ENCODE measurements at places on chromosomes 1 and 21.

DNA sequence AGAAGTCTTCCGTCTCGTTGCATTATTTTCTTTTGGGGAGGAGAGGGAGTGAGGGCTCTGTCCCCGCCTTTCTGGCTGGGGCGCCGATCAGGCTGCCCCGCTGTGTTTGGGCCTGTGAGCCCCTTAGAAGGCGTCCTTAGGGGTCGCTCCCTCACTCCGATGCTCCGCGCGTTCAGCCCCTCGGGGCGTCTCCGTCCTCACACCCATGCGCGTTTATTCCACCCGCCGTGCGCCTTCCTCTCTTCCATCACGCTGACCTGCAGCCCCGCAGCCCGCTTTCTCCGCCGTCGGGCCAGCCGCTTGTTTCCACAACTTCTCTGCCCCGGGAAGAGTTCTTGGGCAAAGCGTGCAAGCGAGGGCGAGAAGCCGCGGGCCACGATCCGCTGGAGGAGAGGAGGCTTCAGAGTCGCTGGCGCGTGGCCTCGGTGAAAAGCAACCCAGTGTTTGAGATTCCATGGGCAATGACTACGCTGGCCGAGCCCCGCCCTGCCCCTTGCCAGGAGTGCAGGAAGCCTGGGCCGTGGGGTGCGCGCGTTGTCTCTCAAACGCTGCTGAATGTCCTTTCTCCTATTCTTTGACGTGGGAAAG, 27.7 kb downstream of the TRIM11 start:
- DNase-seq: no peak

DNA sequence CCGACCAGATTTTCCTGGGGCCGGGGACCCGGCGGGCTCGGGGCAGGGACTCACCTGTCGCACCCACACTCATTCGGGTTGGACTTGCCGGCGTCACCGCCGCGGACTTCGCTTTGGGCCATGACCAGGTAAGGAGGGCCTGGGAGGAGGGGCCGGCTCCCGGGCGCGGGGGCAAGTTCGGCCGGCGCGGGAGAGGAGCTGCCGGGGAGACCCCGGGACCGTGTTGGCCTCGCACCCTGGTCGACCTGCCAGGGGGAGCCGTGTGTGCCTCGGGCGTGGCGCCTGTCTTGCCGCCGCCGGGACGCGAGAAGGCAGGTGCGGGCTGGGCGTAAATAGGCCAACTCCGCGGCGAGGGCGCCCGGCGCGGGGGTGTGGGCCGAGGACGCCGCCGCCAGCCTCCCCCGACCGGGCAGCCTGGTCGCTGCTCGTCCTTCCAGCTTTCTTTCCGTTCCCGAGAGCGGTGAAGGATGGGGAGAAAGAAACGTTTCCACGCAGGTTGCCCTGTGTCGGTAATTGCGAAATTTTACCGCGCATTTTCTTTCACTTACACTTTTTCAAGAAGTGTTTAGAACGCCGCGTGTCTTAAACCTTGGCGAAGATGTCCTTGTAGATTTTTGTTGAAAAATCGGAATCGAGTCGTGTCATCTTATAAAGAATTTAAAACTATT, 558 bp downstream of the USP1 start:
- DNase-seq: peak; percentile 27

DNA sequence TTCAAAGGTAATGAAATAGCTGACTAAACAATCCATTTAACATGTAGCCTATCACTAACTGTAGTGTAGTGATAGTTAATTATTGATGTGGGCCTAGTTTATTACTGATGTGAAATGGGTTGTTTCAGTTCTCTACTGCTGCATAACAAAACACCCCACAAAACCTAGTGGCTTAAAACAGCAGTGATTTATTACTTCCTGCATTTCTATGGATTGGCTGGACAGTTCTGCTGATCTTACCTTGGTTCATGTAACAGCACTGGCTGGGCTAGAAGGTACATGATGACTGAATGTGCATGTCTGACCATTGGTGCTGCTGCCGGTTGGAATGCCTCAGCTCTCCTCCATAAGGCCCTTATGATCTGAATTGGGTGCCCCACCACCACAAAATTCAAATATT, 5.4 kb upstream of the ABL2 start:
- DNase-seq: no peak

GRCh38 chr1:8889925-8890785, 11.7 kb upstream of the ENO1 start:
- peak; percentile 80 for DNase-seq

DNA sequence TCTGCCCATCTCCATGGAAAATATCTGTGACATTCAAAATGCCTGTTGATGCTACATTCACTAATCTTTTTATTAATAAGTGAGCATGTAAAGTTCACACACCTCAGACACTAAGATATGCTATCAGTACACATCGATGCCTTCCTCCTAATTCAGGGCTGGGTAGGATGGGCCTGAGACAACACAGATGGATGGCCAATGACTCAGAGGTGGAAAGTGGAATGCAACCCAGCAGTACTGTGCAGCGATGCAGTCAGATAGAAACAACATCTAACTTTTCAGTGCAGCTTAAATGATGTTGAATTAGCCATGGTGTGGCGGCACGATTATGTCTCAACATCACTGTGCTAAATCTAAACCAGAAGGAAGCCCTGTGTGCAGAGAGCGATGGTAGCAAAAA, 161.6 kb upstream of the KCNJ15 start:
- DNase-seq: peak; percentile 1

- DNase-seq: peak; percentile 87
These were observed 23.1 kb upstream of the PTBP2 start for GRCh38 chr1:96698342-96698983.

GRCh38 chr1:68339505-68339904, 107.2 kb upstream of the WLS start:
- peak; percentile 86 for DNase-seq

DNA sequence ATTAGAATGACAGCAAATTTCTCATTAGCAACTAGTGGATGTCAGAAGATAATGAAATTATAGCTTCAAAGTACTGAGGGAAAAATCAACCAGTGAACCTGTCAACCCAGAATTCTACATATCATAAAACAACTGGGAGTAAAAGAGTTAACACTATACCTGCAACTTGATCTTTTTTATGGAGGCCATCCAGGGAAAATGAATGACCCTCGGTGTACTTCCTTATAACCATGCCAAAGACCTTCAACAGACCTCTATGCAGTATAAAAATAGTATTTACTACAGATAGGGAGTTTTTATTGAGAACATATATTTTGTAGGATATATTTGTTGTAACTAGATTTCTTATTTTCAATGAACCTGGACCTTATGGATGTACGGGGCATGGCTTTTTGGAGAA, 392.5 kb upstream of the ZRANB2 start:
- DNase-seq: no peak

GRCh38 chr1:229139331-229140118, 131.4 kb upstream of the RAB4A start:
- no peak for DNase-seq

- no peak for DNase-seq
These were observed 8.7 kb downstream of the MRPS21 start for GRCh38 chr1:150302338-150302737.

DNA sequence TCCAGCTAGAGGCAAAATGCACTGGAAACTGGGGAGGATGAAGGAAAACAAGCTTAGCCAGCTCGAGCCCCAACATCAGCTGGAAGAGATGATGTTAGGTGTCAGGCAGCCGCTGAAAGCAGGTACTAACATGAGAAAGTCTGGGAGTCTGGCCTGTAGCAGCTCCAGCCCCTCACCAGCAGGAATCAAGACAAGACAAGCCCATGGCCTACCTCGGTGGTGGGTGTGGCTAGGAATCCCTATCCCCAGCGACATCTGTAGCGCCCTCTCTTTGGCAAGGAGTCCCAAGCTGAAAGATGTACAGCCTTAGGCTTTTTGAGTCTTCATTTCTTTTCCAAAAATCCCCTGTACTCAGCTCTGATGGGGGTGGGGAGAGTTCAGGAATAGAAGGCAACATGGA, 2.6 kb downstream of the DLGAP3 start:
- DNase-seq: no peak

DNA sequence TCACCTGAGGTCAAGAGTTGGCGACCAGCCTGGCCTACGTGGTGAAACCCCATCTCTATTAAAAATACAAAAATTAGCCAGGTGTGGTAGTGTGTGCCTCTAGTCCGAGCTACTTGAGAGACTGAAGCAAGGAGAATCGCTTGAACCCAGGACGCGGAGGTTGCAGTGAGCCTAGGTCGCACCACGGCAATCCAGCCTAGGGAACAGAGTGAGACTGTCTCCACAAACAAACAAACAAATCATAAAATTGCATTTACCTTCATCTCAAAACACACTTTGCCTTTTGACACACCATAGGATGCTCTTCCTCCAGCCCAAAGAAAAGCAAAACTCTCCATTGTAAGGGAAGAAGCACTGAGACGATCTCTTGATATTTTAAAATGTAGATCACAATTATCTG, 4.3 kb downstream of the HNRNPU start:
- DNase-seq: no peak

GRCh38 chr1:212981025-212981495, 30.7 kb downstream of the VASH2 start:
- DNase-seq: no peak

DNA sequence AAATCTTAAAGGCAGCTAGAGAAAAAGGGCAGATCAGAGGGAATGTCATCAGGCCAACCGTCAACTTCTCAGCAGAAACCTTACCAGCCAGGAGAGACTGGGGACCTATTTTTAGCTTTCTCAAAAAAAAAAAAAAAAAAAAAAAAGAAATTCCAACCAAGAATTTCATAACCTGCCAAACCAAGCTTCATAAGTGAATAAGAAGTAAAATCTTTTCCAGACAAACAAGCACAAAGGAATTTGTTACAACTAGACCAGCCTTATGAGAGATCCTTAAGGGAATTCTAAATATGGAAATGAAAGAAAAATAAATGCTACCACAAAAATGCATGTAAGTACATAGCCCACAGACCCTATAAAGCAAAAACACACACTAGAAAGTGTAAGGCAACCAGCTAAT, 267.7 kb downstream of the AKT3 start:
- DNase-seq: peak; percentile 70

DNA sequence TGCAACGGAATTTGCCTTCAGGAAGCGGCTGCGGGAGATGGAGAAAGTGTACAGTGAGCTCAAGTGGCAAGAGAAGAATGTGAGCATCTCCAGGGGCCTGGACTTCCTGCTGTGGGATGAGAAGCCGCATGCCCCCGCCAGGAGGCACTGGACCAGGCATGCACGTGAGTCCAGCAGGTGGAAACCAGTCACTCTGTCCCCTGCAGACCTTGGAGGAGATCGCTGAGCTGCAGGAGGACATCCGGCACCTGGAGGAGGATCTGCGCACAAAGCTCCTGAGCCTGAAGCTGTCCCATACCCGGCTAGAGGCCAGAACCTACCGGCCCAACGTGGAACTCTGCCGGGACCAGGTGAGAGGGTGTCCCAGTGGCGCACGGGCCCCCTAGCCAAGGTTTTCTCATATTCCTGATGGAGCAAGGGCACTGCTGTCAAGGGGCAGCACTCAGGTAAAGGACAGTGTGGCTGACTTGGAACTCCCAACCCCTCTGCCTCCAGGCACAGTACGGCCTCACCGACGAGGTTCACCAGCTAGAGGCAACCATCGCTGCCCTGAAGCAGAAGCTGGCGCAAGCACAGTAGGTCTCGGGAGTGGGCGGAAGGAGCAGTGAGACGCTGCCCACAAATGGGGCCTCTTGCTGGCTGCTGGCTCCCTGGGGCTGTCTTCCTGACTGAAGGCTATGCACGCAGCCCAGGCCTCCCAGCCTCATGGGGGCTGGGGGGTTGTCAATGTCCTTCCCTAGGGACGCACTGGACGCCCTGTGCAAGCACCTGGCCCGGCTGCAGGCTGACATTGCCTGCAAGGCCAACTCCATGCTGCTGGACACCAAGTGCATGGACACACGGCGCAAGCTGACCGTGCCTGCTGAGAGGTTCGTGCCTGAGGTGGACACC, 1.2 kb upstream of the ADPRS start:
- DNase-seq: peak; percentile 22

DNA sequence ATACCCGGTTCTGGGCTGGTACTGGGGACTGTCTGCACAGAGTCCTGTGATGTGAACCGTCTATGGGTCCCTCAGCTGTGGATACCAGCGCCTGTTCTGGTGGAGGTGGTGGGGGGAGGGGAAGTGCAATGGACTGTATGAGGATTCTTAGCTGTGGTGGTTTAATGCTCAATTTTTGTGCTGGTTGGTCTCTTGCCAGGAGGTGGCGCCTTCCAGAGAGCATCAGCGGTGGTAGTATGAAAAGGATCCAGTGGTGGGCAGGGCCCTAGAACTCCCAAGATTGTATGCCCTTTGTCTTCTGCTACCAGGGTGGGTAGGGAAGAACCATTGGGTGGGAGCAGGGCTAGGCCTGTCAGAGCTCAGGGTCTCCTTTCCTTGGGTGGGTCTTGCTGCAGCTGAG, 89.4 kb upstream of the B3GALT2 start:
- DNase-seq: no peak

DNA sequence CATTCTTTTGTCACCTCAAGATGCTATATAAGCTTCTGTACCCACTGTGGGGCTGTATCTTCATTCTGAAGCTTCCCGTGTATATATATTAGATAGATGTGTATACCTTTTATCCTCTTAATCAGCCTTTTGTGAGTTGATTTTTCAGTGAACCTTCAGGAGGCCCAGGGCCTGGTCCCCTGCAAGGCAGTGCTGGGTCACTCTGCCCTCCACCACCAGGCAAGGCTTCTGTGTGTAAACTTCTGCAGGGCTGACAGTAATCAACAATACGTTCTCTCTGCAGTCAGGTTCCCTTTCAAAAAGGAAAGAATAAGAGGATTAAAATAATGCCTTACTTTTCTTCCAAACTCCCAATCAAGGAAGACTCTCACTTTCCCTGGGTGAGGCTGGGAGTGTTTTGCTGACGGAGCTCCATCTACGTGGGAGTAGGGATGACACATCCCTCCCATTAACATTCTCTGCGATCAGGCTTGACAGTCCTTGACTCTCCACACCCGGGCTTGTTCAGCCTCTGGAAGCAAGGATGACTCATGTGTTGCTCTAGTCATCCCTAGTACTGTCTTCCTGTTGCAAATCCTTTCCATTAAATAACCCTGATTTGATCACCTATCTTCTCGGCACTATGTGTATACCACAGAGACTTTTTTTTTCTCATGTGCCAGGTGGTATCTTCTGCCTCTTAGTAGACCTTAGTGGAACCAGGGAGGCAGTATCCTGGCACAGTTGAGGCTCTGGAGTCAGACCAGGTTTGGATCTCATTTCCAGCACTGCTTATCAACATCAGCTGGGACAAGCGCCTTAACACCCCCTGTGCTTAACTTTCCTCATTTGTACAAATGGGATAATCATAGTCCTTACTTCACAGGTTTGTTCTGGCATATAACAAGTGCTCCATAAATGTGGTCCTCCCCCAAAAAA, 70.3 kb upstream of the KCNK1 start:
- DNase-seq: peak; percentile 9

DNA sequence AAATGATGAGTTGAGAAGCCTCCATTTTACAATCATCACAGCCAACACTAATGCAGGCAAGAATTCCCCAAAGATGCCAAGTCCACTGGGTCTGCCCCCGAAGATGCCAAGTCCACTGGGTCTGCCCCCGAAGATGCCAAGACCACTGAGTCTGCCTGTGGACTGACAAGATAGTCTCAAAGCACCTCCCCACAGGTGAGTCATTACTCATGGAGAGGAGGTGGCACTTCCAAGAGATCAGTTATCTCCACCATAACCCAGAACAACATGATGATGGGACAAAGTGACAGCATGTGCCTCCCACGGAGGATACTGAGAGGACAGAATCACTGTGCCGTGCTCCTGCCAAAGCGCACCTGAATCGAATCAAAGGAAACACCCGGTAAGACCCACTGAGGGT, 4.8 kb downstream of the PTTG1IP start:
- DNase-seq: no peak

Measured in choroid plexus epithelial cell (primary cell).